ENCODE measurements at places on chromosomes 7 and 10. TPM values are rescaled to one million over a fixed set of nuclear protein-coding genes. Genes with fewer than 3 reads are reported as not detected.
A peak's percentile ranks its signal among the peaks of the same experiment; 100 is the strongest.

CPVL gene
- polyA plus RNA-seq: 4.8 TPM

- DNase-seq: no peak
Measured at GRCh38 chr10:71191019-71191418, 21.4 kb upstream of the UNC5B start.

- no peak for DNase-seq
Measured at GRCh38 chr10:76626386-76626785, 1011.2 kb downstream of the KCNMA1 start.

VSTM4 gene
- 2.1 TPM for polyA plus RNA-seq

GRCh38 chr10:1739751-1740150 is 2.4 kb upstream of the ADARB2 start:
- DNase-seq: no peak

GRCh38 chr10:131480861-131481260 is 169.3 kb upstream of the TCERG1L start:
- peak; percentile 30 for DNase-seq

CPN1 gene
- not detected for polyA plus RNA-seq

DNA sequence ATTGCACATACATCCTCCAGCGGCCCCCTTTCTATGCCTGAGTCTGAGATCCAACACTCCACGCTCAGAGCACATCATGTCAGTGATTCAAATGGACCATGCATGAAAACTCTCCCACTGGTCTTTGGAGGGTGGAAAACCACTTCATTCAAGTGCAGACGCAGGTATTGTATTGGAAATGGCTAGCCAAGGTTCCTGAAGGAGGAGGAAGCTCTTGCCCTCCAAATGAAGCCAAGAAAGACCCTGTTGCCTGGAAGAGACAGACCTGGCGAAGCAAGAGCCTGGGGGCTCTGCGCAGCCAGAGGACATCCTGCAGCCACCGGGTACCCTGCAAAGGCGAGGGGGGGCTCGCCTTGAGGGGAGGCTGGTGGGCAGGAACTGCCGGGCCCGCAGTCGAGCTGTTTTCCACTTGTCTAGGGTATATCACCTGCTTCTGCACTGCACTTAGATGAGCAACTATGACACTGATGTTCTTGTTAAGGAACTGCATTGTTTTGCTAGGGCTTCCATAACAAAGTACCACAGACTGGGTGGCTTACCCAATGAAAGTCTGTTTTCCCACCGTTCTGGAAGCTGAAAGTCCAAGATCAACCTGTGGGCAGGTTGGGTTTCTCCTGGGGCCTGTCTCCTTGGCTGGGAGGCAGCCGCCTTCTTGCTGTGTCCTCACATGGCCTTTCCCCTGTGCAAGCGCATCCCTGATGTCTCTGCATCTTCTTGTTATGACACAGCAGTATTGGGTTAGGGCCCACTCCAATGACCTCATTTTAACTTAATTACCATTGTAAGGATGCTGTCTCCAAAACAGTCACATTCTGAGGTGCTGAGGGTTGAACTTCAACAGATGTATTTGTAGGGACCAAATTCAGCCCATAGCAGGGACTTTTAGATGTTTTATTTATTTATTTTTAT is 233.4 kb downstream of the ARHGAP12 start:
- DNase-seq: no peak

CREB3L2 gene
- polyA plus RNA-seq: 6.6 TPM

TFEC gene
- 0.76 TPM for polyA plus RNA-seq

DNA sequence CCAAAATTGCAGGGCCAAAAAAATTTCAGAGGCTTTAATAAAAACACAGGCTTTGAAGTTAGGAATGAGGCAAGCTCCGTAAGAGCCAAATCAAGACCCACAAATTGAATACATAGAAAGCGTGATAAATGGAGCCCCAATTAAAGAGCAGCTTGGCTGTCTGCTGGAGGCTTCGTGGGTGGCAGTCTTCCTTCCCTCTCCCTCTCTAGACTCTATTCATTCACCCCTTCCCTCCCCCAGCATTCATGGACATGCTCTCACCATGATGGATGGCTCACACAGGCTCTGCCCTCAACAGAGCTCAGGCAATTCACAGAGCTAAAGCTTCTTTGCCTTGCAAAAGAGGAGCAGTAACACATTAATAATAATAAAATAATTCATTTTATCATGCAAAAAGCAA is 214.1 kb downstream of the HERPUD2 start:
- DNase-seq: no peak

SUN1 gene
- polyA plus RNA-seq: 58.9 TPM

GRCh38 chr10:32938554-32939061 is 19.4 kb downstream of the ITGB1 start:
- peak; percentile 39 for DNase-seq
